ENCODE measurements at places on chromosomes 6 and 20. TPM values are rescaled to one million over a fixed set of nuclear protein-coding genes. Genes with fewer than 3 reads are reported as not detected.

Gene OSTM1
- total RNA-seq: 34.5 TPM

Gene MEP1A
- 0.09 TPM for total RNA-seq

Gene MAP3K5
- 32.9 TPM for total RNA-seq

Gene ESR1
- total RNA-seq: 5.2 TPM

Gene HUS1B
- total RNA-seq: 1.2 TPM

Gene MAP7
- 40.0 TPM for total RNA-seq

Gene ULBP2
- 1.3 TPM for total RNA-seq

Gene OR2H2
- not detected for total RNA-seq

Gene SOX18
- 56.7 TPM for total RNA-seq

Gene C20orf144
- total RNA-seq: 0.16 TPM

Gene GSTA3
- not detected for total RNA-seq

Gene PPP1R3G
- 1.9 TPM for total RNA-seq

Gene HTR1E
- not detected for total RNA-seq

DNA sequence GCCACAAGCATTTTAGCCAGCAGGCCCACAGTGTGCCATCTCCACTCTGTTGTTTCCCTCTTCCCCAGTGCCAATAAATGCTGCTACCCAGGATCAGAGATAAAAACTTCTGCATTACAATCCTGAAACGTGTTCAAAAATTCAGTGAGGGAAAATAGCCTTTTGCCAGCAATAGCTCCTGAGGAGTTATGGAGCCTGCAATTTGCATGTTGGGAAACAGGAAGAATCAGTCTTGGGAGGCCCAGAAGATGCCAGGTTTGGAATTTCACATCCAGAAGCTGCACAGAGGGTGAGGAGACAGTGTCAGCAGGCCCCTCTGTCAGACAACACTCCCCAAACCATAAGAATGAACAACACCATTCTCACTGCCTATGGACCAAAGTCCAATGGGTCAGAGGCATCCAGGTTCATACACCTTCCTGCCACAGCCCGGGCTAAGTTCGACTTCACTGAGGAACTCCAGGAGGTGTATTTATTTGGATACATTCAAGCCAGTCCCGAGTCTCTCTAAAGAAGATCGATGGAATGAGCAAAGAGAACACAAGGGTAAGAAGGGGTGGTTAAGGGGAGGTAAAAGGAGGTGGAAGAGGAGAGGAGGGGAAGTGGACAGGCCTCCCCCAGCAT, 20.8 kb downstream of the RRBP1 start:
- H3K4me1 ChIP-seq: peaks cover 30% of the 10 kb centered on the region
- H3K4me3 ChIP-seq: no peak overlapping the region
- H3K27me3 ChIP-seq: no peaks in the 10 kb centered on the region
- peaks cover 7% of the 10 kb centered on the region for H3K36me3 ChIP-seq

GRCh38 chr6:158292016-158292415, 20.2 kb upstream of the TULP4 start:
- no peaks in the 10 kb centered on the region for H3K27me3 ChIP-seq
- no peak for DNase-seq
- peaks cover under 1% of the 10 kb centered on the region for H3K36me3 ChIP-seq
- H3K27ac ChIP-seq: no peak overlapping the region

DNA sequence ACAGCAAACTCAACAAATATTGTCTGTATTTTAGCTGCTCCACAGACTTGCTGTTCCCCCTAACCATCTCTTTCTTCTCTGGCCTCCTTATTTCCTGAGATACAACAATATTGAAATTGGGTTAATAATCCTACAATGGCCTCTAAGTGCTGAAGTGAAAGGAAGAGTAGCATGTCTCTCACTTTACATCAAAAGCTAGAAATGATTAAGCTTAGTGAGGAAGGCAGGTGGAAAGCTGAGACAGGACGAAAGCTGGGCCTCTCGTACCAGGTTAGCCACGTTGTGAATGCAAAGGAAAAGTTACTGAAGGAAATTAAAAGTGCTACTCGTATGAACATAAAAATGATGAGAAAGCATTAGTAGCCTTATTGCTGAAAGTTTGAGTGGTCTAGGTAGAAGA, 63.8 kb downstream of the ELOVL5 start:
- no peaks in the 10 kb centered on the region for H3K27me3 ChIP-seq
- H3K4me3 ChIP-seq: no peak overlapping the region
- DNase-seq: no peak
- H3K27ac ChIP-seq: no peak overlapping the region
- no peaks in the 10 kb centered on the region for H3K36me3 ChIP-seq
- H3K4me1 ChIP-seq: peaks cover 7% of the 10 kb centered on the region

- H3K4me1 ChIP-seq: no peaks in the 10 kb centered on the region
- no peaks in the 10 kb centered on the region for H3K36me3 ChIP-seq
- DNase-seq: no peak
These were observed 9.5 kb upstream of the HLA-DOA start for GRCh38 chr6:33018904-33019303.

GRCh38 chr20:15905661-15906060, 667.6 kb downstream of the KIF16B start:
- DNase-seq: no peak
- no peaks in the 10 kb centered on the region for H3K4me1 ChIP-seq
- no peak overlapping the region for H3K4me3 ChIP-seq
- H3K36me3 ChIP-seq: no peaks in the 10 kb centered on the region
- no peaks in the 10 kb centered on the region for H3K27me3 ChIP-seq

DNA sequence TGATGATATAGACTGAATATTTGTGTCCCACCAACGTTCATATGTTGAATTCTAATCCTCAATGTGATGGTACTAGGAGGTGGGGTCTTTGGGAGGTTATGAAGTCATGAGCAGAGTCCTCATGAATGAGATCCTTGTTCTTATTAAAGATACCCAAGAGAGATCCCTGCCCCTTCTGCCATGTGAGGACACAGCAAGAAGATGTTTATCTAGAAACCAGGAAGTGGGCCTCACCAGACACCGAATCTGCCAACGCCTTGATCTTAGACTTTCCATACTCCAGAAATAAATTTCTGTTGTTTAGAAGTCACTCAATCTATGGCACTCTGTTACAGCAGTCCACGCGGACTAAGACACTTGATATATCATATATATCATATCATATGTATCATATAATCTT, 67.7 kb upstream of the GCM1 start:
- no peaks in the 10 kb centered on the region for H3K36me3 ChIP-seq
- no peak overlapping the region for H3K27ac ChIP-seq
- no peaks in the 10 kb centered on the region for H3K4me1 ChIP-seq
- H3K4me3 ChIP-seq: no peak overlapping the region

GRCh38 chr20:41643504-41643938, 25.3 kb upstream of the CHD6 start:
- H3K4me1 ChIP-seq: no peaks in the 10 kb centered on the region
- no peak for DNase-seq
- no peaks in the 10 kb centered on the region for H3K27me3 ChIP-seq
- H3K36me3 ChIP-seq: no peaks in the 10 kb centered on the region
- no peak overlapping the region for H3K27ac ChIP-seq

DNA sequence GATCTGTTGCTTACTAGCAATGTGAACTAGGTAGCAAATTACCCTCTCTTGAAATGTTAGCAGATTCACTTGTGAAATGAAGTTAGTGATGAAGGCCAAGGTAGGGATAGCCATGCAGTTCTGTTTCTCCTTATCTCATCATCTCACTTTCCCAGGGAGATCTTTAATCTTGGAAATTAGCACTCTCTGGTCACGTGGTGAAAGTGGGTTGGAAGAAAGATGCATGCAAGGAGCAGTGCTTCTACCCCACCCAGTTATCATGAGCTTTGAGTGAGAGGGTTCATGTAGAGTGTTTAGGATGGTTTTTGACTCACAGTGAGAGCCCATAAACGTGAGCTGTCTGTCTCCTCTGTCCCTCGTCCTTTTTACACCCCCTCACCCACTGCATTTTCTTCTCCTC, 346.3 kb downstream of the QKI start:
- H3K4me3 ChIP-seq: no peak overlapping the region
- no peak for DNase-seq
- no peaks in the 10 kb centered on the region for H3K27me3 ChIP-seq
- H3K27ac ChIP-seq: no peak overlapping the region

DNA sequence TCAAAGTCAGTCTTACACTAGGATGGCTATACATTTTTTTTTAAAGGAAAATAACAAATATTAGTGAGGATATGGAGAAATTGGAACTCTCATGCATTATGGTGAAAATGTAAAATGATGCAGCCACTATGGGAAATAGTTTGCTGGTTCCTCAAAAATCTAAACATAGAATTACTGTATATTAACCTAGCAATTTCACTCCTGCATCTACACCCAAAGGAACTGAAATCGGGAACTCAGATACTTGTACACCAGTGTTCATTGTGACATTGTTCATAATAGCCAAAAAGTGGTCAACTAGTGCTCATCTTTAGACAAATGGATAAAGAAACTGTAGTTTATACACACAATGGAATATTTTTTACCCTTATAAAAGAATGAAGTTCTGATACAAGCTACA, 110.7 kb downstream of the UTRN start:
- H3K4me1 ChIP-seq: no peaks in the 10 kb centered on the region
- DNase-seq: no peak
- H3K4me3 ChIP-seq: no peak overlapping the region
- H3K27me3 ChIP-seq: no peaks in the 10 kb centered on the region
- H3K27ac ChIP-seq: no peak overlapping the region

DNA sequence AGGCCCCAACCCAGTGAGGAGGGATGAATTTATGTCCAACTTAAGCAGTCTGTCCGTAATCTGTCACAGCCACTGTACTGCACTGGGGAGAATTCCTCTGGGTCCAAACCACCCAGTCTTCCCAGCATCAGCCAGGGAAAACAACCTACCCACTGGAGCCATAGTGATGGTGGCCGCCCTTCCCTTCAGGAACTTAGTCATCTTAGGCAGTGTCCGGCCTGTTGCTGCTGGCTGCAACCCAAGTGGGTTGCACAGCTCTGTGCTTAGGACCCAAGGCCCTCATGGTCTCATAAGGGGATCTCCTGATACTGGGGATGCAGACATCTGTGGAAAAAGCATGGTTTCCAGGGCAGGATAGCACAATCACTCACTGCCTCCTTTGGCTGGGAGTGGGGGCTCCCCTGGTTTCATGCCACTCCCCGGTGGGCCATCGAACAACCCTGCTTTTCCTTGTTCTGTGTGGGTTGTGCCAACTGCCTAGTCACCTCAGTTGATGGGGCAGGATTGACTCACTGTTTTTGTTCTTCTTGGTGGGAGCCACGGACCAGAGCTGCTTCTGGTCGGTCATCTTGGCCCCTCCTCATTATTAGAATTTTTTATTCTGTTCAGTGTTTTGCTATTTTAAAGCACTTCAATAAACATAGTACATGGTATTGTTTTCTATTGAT, 591.9 kb downstream of the DOK5 start:
- no peak overlapping the region for H3K4me3 ChIP-seq
- no peak for DNase-seq

GRCh38 chr20:63542031-63542559, 4.9 kb upstream of the PTK6 start:
- no peaks in the 10 kb centered on the region for H3K4me1 ChIP-seq
- H3K27ac ChIP-seq: no peak overlapping the region
- H3K27me3 ChIP-seq: no peaks in the 10 kb centered on the region

DNA sequence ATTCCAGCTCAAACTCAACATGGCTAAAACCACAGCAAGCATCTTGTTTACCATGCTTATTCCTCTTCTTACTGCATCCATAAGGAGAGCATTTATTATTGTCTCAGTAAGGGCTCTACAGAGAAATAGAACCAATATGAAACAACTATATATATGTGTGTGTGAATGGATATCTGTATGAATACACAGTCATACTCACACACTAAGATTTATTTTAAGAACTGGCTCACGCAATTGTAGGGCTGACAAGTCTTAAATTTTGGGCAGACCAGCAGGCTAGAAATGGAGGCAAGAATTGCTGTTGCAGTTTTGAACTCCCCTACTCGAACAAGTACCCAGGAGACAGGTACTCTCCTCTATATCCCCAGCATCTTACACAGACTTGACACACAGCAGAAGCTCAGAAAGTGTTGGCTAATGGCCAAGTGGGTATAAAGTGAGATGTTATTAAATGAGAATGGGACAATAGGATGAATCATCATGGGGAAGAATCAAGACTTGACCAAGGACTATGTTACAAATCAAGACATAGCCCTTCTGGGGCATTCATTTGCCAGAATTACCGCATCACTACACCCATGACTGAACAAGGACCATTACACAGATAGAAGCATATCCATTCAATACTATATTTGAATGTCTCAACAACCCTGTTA, 13.0 kb downstream of the ZHX3 start:
- H3K36me3 ChIP-seq: no peaks in the 10 kb centered on the region
- no peak overlapping the region for H3K27ac ChIP-seq
- no peak for DNase-seq

DNA sequence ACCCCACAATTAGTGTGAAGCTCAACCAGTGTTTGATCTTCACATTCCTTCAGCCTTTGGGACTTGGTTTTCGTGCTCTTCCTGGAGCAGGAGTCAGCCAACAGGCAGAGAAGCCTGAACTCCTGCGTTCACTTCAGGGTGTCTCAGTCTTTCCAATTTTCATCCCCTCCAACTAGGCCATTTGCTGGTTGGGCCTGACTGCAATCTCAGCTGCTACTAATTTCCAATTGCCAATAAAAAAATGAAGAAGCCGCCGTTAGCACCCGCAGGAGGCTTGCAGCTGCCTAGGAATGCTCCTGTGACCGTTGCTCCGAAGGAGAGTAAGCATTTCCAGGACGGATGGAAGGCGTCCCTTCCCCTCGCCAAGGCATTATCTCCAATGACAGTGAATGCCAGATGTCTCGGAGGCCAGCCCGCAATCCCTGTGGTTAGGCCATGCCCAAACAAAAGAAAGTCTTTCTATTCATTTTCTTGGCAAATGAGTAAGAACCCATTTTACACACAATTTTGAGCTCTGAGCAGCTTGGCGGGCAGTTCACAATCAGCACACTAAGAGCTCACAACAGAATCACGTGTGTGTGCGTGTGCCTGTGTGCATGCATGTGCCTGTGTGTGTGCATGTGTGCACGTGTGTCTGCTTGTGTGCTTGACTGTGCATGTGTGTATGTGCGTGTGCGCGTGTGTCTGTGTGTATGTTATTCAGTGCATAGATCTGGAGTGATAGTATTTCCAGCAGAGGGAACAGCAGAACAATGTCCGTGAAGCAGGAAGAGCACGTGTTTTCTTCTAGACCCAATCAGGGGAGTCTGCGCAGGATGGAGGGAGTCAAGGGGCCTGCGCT, 301.2 kb downstream of the SMOC2 start:
- no peaks in the 10 kb centered on the region for H3K27me3 ChIP-seq
- DNase-seq: no peak
- no peak overlapping the region for H3K27ac ChIP-seq
- H3K4me3 ChIP-seq: no peak overlapping the region
- H3K4me1 ChIP-seq: no peaks in the 10 kb centered on the region

- no peak overlapping the region for H3K4me3 ChIP-seq
- H3K27ac ChIP-seq: no peak overlapping the region
- H3K27me3 ChIP-seq: no peaks in the 10 kb centered on the region
- DNase-seq: no peak
- no peaks in the 10 kb centered on the region for H3K36me3 ChIP-seq
These were observed 1189.4 kb upstream of the EYS start for GRCh38 chr6:66896415-66896814.

Data from kidney (tissue), 22 donors.